ENCODE measurements at places on chromosomes 4 and X.

- DNase-seq = no peak
These were observed 971.5 kb downstream of the C4orf33 start for GRCh38 chr4:130067419-130067818.

DNA sequence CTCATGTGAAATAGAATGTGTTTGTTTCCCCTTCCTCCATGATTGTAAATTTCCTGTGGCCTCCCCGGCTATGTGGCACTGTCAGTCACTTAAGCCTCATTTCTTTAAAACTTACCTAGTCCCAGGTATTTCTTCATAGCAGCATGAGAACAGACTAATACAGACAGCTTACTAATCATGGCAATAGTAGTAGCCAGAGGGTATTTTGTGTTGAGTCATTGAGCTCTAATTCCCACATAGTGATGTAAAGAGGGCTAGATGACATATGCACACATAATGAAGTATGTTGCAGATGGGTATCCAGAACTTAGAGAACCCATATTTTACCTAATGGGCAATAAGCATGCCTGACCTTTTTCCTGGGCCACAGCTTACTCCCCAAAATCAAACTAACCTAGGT, 1197.2 kb downstream of the PCDH7 start:
- DNase-seq = no peak

DNA sequence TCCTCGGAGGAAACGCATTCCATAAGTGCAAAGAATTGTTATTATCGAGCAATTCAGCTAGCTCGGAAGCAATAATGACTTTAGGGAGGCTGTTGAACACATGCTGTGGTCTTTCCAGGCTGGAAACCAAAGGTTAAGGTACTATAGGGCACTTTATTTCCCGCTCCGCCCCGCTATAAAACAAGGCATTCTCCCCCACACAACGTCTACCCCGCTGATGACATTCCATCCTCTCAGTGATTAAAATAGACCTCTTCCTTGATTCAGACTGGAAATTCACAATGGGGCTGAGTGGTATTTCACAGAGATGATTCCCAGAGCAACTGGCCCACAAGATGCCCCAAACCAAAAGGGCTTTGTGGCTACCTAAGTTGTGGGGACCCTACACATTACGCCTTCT, 196.4 kb downstream of the STIM2 start:
- no peak for DNase-seq

GRCh38 chr4:96525898-96526297, 686.0 kb downstream of the PDHA2 start:
- DNase-seq = no peak

DNA sequence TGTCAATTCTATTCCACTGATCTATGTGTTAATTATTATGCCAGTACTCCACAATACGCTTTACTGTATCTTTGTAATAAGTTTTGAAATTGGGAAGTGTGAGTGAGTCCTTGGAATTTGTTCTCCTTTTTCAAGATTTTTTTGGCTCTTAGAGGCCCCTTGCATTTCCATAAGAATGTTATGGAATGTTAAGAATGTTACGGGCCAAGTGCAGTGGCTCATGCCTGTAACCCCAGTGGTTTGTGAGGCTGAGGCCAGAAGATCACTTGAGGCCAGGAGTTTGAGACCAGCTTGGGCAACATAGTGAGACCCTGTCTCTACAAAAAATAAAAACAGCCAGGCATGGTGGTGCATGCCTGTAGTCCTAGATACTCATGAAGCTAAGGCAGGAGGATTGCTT, 167.6 kb upstream of the CXorf66 start:
- DNase-seq = peak; percentile 4

- no peak for DNase-seq
These were observed 265.9 kb upstream of the GK2 start for GRCh38 chr4:79673898-79674297.

DNA sequence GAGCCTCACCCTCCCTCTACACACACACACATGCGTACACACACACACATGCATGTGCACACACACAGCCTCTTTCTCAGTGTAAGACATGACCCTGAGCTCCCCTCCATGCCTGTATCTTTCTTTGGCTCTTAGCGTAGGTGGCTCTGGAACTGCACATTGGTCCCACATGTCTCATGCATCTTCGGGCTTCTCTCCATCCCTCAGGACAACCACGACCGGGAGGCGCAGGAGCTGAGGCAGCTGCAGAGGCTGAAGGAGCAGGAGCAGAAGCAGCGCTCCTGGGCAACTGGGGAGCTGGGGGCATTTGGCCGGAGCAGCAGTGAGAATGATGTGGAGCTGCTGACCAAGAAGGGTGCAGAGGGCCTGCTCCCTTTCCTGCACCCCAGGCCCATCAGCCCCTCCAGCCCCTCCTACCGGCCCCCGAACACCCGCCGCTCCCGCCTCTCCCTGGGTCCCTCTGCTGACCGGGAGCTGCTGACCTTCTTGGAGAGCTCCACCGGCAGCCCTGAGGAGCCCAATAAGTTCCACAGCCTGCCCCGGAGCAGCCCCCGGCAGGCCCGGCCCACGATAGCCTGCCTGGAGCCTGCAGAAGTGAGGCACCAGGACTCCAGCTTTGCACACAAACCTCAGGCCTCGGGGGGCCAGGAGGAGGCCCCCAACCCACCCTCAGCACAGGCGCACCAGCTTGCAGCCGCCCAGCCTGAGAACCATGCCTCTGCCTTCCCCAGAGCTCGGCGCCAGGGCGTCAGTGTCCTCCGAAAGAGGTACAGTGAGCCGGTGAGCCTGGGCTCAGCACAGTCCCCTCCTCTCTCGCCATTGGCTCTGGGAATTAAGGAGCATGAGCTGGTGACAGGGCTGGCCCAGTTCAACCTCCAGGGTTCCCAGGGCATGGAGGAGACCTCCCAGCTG, 38.6 kb downstream of the FHDC1 start:
- DNase-seq = no peak

- peak; percentile 31 for DNase-seq
These were observed 129.5 kb downstream of the KCNIP4 start for GRCh38 chr4:21819086-21819485.

DNA sequence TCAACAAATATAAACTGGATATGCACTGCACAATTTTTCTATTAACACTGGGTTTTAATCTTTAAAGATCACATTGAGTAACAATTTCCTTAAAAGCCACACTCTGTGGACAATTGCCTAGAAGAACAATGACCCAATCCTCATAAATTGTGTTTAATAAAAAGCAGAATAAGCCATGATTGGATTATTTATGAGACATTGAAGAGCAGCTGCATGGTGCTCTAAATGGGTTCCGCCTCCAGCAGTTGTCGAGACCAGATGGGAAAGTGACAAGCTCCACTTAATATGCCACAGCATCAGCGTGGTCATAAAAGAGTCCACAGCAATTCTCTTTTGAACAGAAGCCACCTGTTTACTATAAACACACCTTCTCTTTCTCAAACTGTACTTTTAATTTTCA, 635.2 kb upstream of the FRG1 start:
- DNase-seq = no peak

DNA sequence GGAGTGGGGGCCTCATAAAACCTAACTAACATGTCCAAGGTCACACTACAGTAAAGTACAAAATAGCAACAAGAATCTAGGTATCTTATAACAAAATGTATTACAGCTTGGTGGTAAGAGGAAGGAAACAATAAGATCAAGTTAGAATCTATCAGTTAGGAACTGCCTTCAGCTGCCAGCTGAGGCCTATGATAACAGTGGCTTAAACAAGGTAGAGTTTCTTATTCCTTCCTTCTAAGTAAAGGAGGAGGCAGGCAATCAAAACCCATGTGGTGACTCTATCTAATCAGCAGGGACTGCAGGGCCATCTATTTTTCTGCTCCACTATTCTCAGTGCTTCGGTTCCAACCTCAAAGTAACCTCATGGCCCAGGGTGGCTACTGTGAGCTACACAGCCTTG, 10.9 kb downstream of the SH3D19 start:
- no peak for DNase-seq

DNA sequence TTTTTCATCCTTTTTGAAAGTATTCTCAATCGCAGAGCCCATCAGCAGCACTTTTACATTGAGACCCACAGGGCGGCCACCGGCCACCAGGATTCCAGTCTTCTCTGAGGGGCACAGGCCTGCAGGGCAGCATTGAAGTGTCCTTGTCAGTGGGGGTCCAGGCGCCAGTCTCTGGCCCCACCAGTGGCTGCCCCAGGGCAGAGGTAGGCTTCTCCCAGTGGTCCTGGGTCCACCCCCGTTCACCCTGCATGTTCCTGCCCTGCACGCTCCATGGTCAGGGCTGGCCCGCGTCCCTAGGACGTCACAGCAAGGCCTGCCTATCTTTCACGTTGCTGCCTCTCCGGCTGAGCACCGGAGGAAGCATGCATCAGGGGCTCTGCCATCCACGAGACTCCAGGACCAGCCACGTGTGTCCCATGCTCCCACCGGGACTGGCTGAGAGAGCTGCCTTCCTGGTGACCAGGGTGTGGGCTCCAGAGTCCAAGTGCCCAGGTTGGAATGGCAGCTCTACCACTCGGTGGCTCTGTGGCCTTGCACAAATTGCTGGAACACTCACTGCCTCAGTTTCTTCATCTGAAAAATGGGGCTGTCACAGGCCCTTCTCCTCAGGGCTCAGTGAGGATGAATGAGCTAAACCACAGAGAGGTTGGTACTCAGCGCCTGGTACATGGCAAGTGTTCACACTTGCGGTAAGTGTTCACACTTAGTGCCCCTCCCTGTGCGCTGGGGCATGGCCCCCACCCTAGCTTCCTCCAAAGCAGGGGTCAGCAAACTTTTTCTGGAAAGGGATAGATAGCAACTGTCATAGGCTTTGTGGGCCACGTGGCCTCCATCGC, 30.7 kb upstream of the JAKMIP1 start:
- DNase-seq = no peak

- no peak for DNase-seq
These were observed 27.7 kb downstream of the PAK3 start for GRCh38 chrX:111123606-111124179.

GRCh38 chr4:169615467-169616106, 3.2 kb upstream of the NEK1 start:
- DNase-seq = peak; percentile 26

DNA sequence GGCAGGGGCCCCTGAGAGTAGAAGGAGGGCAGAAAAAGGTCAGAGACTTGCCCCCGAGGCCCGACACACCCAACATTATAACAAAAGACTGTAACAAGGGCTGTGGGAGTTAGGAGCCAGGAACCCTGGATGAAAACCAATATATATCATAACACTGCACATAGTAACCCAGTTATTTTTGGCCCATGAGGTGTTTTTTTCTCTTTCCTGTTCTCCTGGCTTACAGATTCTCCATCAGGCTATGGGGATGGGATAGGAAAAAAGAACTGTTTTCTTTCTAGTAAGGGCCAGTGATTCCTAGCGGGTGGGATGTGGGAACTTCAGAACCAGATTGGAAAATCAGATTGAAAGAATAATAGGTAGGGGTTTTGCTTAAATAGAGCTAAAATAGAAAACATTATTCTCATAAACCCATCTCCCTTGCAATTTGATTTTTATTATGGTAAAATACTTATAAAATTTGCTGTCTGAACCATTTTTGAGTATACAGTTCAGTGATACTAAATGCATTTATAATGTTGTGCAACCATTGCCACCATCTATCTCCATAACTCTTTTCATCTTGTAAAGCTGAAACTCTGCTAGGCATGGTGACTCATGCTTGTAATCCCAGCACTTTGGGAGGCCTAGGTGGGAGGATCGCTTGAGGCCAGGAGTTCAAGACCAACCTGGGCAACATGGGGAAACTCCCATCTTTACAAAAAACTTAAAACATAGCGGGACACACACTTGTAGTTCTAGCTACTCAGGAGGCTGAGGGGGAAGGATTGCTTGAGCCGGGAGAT, 33.5 kb downstream of the SNX25 start:
- DNase-seq = no peak

GRCh38 chr4:126888968-126889367, 743.8 kb upstream of the INTU start:
- peak; percentile 53 for DNase-seq

Measured in AG10803 (cell line).